ENCODE measurements at places on chromosomes 1 and 21.

- DNase-seq = no peak
Measured at GRCh38 chr1:236888126-236888525, 93.0 kb downstream of the MTR start.

GRCh38 chr21:37157938-37158337, 84.9 kb downstream of the TTC3 start:
- DNase-seq = no peak

DNA sequence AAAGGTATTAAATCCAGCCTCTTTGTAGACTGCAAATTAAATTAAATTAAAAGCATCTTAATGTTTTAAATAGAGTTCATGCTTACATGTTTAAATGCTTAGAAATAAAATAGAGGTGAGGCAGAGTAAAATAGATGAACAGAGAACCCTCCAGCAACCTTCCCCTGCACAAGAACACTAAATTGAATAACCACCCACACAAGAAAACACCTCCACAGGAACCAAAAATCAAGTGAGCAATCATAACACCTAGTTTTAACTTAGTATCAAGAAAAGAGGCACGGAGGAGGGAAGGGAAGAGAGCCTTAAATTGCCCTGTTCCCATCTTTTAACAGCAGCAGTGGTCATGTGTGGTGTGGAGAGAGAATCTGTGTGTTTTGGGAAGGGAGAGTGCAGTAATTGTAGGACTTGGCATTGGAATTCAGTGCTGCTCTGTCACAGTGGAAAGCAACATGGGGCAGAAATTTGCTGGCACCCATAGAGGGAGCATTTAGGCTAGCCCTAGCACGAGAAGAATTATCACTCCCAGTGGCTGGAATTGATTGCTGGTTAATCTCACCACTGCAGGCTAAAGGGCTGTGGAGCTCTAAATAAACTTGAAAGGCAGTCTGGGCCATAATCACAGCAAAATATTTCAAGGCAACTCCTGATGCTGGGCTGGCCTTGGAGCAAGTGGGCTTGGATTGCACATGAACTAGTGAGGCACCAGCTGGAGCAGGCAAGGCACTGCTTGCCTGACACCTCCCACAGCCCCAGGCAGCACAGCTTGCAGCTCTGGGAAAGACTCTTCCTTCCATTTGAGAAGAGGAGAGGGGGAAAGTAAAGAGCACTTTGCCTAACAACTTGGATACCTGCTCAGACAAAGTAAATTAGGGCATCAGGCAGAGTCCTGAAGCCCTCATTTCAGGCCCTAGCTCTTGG, 1478.8 kb downstream of the NCAM2 start:
- no peak for DNase-seq

DNA sequence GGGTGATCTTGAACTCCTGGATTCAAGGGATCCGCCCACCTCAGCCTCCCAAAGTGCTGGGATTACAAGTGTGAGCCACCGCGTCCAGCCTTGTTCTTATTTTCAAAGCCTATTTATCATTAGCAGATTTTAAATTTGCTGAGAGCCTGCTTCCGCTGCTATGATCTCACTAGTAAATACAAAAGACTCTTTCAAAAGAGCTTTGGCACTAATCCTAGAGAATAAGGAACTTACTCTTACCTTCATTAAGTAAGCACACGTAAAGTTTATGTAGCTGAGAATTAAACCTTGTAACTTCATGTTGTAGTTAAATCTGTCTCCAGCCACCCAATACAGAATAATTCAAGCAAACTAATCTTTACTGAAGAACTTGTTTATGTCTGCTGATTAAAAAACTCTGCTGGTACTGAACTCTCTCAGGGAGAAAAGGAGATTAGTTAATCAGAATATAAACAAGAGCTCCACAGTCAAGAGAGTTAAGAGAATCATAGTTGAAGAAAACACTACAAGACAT, 72.3 kb downstream of the RUSC1 start:
- DNase-seq = no peak

- no peak for DNase-seq
Measured at GRCh38 chr1:20009212-20009611, 29.8 kb upstream of the PLA2G2A start.

DNA sequence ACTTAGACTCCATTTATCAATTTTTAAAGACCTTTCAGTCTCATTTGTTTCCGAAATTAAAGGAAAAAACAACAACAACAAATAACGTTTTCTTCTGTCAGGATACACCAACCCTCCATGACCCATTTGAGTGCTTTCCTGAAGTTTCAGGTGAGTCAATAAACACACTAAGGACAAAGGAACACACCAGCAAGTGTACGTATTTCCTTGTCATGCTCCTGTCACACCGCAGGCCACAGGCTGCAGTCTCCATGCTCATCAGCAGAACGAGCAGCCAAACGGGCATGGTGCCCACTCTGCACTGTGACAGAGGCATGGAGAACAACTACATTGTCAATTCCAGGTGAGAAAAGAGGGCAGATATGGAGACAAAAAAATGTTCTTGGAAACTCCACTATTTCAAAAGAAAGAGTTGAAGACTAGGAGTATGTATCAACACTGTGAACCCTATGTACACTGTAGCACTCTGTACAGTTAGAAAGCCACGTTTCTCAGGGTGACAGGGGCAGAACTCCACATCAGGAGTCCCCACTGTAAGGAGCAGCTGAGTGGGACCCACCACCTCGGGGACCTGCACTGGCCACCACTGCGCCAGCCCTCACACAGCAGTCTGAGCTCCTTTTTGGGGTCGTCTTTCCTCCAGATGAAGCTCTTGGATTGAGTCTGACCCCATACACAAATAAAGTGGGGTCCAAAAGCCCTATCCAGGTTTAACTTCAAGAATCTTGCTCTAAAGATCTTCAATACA, 2.6 kb downstream of the PTTG1IP start:
- DNase-seq = peak; percentile 77

DNA sequence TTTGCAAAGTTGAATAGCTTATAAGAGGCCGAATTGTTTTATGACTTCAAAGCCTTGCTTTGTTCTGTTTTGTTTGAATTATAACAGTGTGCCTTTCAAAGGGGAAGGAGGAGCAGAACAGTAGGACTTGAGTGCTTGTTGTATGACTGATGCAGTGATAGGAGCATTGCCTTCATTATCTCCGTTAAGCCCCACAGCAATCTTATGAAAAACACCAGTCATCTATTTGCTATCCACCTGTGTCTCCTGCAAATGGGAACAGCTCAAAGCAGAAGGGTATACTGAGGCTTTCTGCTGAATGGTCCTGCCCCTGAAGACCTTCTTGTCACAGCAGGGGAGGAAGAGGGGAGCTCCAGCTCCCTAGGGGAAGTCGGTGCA, 127.5 kb downstream of the RNF220 start:
- no peak for DNase-seq

- no peak for DNase-seq
Measured at GRCh38 chr1:180392020-180392419, 110.4 kb downstream of the ACBD6 start.

DNA sequence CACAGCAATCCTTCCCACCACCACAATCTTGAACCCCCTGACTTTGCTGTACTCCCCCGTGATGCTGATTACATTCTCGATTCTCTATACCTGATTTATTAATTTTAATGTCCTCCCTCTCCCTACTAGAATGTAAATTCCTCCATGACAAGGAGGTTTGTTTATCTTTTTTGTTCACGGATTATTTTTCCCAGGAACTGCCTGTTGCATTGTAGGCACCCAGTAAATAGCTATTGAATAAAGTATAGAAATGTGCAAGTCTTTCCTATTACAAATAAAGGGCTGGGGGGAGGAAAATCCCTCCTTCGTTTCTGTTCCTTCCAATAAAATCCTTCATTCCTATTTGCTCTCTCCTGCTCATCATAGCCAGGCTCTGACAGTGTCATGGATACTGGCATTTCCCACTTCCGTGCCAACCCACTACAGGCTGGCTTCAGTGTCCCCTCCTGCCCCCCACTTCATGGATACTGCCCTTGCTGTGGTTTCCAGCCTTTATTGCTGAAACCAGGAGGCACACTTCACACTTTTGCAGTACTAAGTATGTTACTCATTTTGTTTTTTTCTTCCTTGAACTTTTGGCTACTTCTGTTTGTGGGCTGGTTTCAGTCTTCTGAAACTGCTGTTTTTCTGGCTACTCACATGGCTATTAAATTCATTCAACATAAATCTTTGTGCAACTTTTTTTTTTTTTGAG, 7.5 kb downstream of the KIF1B start:
- DNase-seq = no peak

- no peak for DNase-seq
Measured at GRCh38 chr21:34692458-34693020, 23.7 kb downstream of the CLIC6 start.

GRCh38 chr1:199550199-199551065, 477.1 kb upstream of the NR5A2 start:
- no peak for DNase-seq

DNA sequence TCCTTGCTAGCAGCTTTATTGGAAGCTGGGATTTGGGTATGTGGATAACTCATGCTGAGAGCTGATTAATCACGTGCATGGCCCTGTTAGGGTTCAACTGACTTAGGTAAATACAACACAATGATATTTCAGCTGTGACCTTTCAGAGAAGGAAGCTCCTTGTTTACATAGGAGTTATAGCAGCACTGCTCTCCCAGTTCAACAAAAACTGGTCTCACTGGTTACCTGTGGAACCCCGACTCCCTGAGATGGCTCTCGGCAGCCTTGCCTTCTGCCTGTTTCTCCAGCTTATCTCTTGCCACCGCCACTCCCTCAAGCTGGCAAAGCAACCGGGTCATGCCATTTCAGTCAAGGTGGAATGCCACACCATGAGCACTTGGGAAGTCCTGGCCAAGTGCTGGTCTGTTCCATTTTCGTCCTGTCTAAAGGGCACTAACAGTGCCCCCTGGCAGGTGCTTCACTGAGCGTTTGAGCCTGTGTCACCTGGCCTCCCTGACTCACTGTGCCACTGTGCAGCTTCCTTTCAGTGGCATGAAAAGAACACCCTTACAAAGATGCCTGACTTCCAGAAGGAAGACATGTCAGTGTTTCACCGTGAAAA, 31.6 kb downstream of the DOP1B start:
- no peak for DNase-seq

DNA sequence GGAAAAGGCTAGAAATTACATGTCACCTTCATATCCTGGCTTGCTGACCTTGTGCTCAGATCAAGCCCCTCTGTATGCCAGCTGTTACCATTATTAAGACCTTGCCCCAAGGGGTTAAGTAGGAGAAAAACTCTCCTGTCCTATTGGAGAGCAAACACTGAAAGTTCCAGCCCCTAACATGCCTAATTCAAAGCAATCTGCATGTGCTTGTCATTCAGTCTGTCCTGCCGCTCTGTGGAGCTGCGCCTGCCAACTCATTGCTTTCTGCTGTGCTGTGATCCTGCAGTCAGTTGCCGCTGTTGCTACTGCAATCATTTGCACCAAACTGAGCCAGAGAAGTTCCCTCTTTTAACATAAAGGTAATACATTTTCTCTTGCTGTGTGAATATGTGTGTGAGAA, 113.4 kb downstream of the DISP1 start:
- no peak for DNase-seq

DNA sequence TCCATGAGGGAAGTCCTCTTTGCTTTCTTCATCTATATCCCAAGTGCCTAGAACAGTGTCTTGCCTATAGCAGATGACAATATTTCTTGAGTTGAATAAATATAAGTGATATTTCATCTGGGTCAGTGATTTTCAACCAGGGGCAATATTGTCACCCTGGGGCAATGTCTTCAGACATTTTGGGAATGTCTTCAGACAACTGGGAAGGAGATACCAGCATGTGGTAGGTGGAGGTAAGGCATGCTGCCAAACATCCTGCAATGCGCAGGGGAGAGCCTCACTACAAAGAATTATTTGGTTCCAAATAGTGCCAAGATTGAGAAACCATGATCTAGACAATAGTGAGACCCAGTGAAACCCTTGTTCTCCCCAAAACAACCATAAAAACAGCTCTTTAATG, 54.7 kb downstream of the C1orf94 start:
- DNase-seq = no peak

DNA sequence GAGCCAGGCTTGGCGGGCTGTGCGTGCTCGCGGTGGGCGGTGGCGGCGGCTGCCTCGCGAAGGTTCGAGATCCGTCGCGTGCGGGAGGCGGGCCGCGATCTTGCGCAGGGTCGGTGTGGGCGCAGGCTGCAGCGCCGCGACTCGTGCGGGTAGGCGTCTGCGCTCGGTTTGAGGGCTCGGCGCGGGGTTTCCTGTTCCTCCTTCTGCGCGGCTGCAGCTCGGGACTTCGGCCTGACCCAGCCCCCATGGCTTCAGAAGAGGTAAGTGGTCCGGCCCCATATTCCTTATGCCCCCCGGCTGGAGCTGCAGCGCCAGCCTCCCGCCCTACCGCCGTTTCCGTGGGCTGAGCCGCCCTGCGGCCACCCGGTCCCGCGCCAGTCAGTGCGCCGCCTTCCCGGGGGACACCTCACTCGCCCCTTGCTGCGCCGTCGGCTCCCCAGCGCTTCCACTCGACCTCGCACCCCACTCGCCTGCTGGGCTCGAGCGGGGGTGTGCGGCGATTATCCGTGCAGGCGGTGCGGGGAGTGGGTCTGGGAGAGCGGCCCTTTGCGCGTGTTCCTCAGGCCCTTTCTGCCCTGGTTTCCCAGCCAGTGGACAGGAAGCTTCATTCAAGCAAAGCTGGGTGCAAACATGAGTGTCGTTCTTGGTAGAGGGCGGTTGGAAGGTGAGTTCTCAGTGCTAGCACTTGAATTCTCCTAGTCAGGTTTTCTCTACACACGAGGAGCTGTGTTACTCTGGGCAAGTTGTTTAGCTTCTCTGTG, at the start of gene CACYBP:
CACYBP (plus strand) TSS at position 12 of the 761 bp plus-strand sequence; CDS start at position 246, 234 bp downstream.
- DNase-seq = no peak

GRCh38 chr1:84078108-84078841, 65.8 kb upstream of the PRKACB start:
- DNase-seq = no peak

DNA sequence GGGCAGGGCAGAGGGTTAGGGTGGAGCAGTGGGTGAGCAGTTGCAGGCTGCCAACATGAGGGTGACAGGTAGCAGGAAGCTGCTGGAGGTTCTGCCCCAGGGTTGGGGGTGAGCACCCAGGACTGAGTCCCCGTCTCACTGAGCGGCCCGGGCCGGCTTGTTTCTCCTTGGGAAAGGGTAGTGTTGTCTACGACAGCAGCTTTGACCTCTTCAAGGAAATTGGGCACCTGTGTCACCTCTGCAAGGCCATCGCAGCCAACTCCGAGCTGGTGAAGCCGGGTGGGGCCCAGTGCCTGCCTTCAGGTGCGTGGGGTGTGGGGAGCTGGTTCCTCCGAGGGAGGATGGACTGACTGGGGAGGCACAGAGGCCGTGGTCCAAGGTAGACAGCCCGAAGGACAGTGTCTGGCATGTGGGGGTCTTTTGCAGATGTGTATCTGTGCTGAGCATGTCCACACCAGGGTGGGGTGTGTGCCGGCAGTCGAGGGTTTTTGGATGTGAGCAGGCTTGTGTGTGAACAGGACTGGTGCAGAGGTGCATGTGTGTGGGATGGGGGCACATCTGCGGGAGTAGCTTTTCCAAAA, 51.9 kb downstream of the DISP3 start:
- no peak for DNase-seq

- DNase-seq = no peak
Measured at GRCh38 chr1:205170532-205171269, 40.8 kb downstream of the DSTYK start.

DNA sequence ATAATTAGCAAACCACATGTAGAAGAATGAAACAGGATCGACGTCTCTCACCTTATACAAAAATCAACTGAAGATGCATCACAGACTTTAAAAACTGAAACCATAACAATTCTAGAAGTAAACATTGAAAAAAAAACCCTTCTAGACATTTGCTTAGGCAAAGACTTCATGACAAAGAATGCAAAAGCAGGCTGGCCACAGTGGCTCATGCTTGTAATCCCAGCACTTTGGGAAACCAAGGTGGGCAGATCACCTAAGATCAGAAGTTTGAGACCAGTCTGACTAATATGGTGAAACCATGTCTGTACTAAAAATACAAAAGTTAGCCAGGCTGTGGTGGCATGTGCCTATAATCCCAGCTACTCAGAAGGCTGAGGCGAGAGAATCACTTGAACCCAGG, 1351.7 kb downstream of the MRPL39 start:
- DNase-seq = no peak

Measured in CD4-positive, alpha-beta memory T cell (primary cell).